ENCODE measurements at places on chromosomes 7 and 10. TPM values are rescaled to one million over a fixed set of nuclear protein-coding genes. Genes with fewer than 3 reads are reported as not detected.

DNA sequence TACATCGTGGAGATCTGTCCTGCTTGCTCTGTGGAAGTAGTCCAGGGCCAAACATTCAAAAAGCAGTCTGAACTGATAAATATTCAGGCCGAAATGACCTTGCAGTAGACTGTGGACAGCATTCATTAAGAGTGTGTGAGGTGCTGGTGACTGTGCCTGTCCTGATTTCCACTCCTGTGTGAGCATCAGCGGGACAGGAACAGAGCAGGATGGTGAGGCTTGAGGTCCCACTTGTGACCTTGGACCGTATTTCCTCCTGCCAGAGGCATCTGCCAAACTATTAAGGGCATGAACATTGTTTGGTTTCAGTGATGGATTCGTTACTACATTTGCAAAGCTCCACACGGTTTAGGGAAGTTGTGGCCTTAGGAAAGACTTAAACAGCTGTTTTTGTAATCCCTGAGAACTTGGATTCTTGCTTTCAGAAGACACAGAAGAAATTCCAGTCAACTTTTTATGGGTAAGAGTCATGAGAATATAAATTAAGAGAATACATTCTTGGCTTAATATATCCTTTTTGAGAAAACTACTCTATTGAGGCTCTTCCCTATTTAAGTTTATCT lies 32.8 kb downstream of the CCNY start:
- no peak for DNase-seq

- DNase-seq = no peak
Measured at GRCh38 chr7:106484562-106484961, 176.4 kb downstream of the CCDC71L start.

GRCh38 chr10:30686708-30687107 lies 57.2 kb upstream of the LYZL2 start:
- no peak for DNase-seq

DNA sequence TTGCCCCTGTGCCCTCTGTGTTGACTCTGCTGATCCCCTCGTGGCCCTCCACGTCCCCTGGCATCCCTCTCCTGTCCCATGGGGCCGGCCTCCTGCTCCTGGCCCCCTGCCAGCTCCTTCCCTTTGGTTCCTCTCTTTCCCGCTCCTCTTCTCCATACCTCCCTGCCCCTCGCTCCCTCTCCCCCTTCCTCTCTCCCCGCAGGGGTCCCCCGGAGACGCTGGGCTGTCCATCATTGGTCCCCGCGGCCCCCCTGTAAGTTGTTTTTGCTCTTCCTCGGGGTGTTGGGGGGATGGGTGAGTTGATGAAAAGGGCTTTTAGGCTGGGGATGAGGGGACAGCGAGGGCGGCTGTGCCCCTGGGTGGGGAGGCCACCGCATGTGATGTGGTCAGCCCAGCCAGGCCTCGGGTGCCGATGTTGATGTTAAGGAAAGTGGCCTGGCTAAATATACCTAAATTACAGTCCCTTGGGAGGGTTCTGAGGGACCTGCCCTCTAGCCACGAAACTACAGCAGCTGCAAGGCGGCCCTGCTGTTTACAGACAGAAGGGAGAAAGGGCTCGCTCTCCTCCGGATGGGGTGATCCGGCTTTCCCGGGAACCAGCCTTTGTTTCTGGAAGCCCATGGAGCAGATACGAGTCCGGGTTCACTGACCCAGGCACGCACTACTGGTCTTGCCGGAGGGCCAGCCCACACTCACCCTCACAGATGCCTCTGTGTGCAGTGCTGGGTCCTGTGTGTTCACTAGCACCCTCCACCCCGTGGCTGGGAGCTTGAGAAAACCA lies 78.8 kb downstream of the COL13A1 start:
- DNase-seq = peak; percentile 29

DNA sequence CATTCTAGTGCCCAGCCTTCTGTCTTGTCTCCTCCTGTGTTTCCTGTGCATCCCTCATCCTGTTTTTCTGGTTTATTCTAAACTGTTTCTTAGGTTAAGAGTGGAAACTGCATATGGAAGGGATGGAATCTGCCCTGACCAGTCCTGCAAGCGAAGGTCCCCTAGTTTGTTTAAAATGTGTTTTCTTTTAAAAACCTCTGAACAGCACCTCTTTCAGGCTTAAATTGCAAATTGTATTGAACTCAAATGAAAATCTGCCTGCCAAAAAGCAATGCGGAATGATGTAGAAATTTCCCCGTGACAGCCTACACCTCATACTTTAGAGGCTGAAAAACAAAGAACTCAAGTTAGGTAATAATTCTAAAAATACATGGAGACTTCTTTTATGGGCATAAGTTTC lies 222.8 kb upstream of the IMMP2L start:
- DNase-seq = no peak

DNA sequence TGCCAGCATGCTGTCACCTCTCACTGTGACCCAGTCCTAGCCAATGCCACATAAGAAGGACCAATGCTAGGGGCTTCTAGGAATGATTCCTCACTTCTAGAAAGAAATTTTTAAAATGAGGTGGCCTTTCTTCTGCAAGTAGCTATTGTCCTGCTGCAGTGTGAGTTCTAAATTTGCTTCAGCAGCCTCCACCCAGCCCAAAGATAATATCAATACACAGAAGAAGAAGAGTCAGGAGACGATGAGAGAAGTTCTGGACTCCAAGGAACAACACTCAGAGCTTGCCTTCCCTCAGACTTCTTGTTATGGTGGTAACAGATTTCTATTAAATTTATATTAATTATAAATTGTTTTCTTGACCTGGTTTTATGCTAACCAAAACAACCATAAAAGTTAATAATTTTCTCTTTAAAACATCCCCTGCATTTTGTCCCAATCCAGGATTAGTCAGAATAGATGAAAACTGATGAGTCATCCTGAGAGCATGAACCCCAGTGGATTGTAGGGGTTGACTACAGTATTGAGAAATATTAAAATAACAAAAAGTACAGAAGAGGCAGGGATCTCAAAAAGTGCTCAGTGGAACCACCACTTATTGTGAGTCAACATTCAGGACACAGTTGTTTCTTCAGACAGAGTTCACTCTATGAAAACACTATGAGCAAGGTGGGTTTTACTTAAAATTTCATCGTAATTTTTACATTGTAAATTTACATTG lies 29.6 kb upstream of the AKR1C2 start:
- DNase-seq = no peak

GRCh38 chr7:22267930-22268615 lies 88.9 kb downstream of the RAPGEF5 start:
- DNase-seq = no peak

- no peak for DNase-seq
Measured at GRCh38 chr7:84187087-84187805, 7.3 kb downstream of the SEMA3A start.

DNA sequence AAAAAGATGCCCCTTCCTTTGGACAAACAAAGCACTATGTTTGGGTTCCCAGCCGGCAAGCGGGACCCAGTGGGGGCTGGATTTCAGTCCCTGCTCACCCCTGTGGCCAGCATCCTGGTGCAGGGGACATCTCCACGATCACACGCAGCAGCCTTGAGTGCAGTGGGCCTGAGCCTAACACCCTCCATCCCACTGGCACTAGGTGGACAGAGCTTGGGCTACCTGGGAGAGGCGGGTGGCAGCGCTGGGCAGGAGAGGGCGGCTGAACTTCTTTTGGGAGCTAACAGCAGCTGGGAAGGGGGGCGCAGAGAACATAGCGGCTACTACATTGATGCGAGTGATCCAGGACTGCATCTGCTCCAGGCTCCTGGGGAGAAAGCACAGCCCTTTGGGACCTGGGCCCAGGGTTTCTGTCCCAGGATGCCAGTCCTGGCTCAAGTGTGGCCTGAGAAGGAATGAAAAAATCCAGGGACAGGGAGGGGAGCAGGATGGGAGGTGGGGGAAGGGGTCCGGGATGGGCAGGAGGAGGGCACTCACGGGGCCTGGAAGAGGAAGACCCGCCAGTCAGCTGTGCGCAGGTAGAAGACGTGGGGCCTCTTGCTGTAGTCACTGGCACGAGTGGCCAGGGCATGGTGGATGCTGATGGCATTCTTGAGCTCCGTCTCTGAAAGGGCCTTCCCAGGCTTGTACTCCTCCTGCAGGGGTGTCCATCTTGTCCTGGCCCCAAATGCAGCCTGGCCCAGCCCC lies 9.0 kb downstream of the NFKB2 start:
- no peak for DNase-seq

DNA sequence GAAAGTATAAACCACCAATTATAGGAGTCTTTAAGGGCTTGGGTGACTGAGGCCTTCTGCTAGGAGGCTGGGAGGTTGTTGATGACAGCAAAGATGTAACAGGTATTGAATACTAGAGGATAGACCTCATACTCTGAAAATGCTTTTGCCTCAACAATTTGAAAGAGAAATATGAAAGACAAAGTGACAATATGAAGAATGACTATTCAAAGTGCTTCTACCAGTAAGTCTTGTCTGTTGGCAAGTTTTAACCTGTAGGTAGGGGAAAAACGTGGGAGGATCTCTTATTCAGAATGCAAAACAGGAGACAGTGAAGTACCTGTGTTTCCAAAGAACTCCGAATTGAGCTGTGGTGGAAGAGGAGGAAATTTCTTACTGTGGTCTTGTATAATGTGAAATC lies 38.2 kb downstream of the GBF1 start:
- no peak for DNase-seq

GRCh38 chr7:93757426-93757825 lies 133.1 kb downstream of the TFPI2 start:
- no peak for DNase-seq

The DKK1 gene
- total RNA-seq = 3.3 TPM

The ZNF804B gene
- total RNA-seq = not detected

DNA sequence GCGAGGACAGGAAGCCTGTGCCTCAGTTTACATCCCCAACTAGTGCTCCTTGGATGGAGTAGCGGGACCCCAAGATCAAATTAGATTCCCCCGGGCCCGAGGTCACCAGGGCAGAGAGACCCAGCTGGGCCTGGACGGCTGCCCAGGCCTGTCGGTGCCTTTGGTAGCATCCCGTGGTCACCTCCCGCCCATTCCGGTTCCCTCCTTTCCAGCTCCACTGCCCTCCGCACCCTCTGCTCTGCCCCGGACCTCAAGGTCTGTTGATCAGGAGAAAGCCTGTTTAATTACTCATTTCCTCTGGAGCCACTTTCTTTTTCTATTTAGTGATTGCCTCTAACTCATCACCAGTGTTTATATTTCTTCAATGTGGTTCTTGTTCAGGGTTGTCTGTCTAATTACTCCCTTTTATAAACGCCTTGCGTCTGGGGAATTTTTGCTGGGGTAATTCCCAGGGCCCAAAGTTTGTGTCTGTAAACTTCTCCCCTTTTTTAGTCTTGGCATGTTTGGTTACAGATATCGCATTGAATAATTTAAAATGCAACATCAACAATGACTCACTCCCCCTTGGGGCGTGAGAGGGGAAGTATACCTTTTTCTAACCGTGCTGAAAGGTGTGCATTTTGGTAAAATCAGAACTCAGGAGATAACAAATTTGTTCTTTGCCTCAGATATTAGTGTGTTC lies 1.9 kb downstream of the FOXK1 start:
- no peak for DNase-seq

DNA sequence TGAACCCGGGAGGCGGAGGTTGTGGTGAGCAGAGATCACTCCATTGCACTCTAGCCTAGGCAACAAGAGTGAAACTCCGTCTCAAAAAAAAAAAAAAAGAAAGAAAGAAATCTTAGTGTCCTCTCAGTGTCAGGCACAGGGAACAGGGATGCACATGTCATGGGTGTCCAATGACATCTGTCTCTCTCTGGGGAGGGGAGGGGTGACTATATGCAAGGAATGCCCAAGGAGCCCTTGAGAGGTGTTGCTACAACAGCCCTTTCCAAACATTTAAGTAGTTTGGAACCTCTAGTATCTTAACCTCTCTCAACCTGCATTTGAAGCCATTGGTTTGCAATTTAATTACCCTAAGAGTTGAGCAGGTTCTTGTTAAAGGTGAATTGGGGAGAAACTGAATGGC lies 28.9 kb downstream of the PDLIM1 start:
- DNase-seq = no peak

The CEP55 gene
- 30.7 TPM for total RNA-seq

- peak; percentile 36 for DNase-seq
Measured at GRCh38 chr10:72784551-72785351, 92.8 kb downstream of the MCU start.

The WASHC2A gene
- total RNA-seq = 47.5 TPM

The NPC1L1 gene
- total RNA-seq = 0.18 TPM

GRCh38 chr7:66379542-66380160 lies 174.5 kb downstream of the TPST1 start:
- no peak for DNase-seq

The GIMAP5 gene
- not detected for total RNA-seq

The RAMP3 gene
- not detected for total RNA-seq

The CHRM2 gene
- total RNA-seq = 0.14 TPM

- no peak for DNase-seq
Measured at GRCh38 chr7:75758491-75758890, 13.5 kb downstream of the CCL26 start.

The AUTS2 gene
- total RNA-seq = 148 TPM

- DNase-seq = no peak
Measured at GRCh38 chr7:99679400-99680191, at the start of gene CYP3A5. CYP3A5 (minus strand) TSS chr7:99679996; CDS start chr7:99679896, 100 bp downstream.

The LRRTM3 gene
- 2.3 TPM for total RNA-seq

GRCh38 chr7:133391206-133391605 lies 138.3 kb downstream of the EXOC4 start:
- DNase-seq = no peak

DNA sequence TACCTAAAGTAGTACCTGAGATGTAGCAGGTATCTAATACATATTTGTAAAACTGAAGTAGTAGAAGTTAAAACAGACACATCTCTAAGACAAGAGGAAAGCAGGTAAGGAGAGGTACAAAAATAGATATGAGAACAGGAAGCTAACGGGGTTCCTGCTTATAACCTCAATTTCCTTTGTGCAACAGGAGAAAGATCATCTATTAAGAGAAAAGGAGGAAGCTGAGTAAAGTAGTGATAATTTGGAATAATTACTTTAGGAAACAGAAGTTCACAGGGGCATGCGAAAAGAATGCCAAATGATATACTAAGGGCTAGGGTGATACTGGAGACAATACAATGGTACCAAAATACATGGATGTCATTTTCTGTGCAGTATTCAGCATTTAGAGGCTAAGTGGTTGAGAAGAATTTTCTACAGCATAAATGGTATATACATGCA lies 108.7 kb downstream of the NRBF2 start:
- DNase-seq = no peak

GRCh38 chr7:95859429-95859828 lies 87.1 kb downstream of the DYNC1I1 start:
- no peak for DNase-seq

- DNase-seq = no peak
Measured at GRCh38 chr10:51020200-51020599, 54.1 kb upstream of the PRKG1 start.

Data from neural crest cell (in vitro differentiated cells).